ENCODE measurements at places on chromosomes 7 and 10. TPM values are rescaled to one million over a fixed set of nuclear protein-coding genes. Genes with fewer than 3 reads are reported as not detected.

The PRRT4 gene
- 0.43 TPM for total RNA-seq

The RPP38 gene
- 40.1 TPM for total RNA-seq

The ACBD5 gene
- 38.3 TPM for total RNA-seq

The SPOCK2 gene
- 3.0 TPM for total RNA-seq

The FAM13C gene
- total RNA-seq: 0.18 TPM

The HECW1 gene
- 1.7 TPM for total RNA-seq

The LRRN3 gene
- 0.68 TPM for total RNA-seq

The NKX1-2 gene
- 2.0 TPM for total RNA-seq

The PPP1R17 gene
- not detected for total RNA-seq

The SPDYE9 gene
- total RNA-seq: not detected

The ARHGAP21 gene
- total RNA-seq: 99.1 TPM

The ABCB4 gene
- 0.18 TPM for total RNA-seq

The SEC61A2 gene
- total RNA-seq: 34.1 TPM

The HMX2 gene
- 1.7 TPM for total RNA-seq

The UCMA gene
- not detected for total RNA-seq

The SEMA3D gene
- 0.84 TPM for total RNA-seq

The CDNF gene
- total RNA-seq: 3.4 TPM

All from Caco-2 (cell line).